ENCODE measurements at places on chromosomes 2 and 18.

- no peak for DNase-seq
Measured at GRCh38 chr18:75128051-75128605, 80.8 kb downstream of the PTGR3 start.

DNA sequence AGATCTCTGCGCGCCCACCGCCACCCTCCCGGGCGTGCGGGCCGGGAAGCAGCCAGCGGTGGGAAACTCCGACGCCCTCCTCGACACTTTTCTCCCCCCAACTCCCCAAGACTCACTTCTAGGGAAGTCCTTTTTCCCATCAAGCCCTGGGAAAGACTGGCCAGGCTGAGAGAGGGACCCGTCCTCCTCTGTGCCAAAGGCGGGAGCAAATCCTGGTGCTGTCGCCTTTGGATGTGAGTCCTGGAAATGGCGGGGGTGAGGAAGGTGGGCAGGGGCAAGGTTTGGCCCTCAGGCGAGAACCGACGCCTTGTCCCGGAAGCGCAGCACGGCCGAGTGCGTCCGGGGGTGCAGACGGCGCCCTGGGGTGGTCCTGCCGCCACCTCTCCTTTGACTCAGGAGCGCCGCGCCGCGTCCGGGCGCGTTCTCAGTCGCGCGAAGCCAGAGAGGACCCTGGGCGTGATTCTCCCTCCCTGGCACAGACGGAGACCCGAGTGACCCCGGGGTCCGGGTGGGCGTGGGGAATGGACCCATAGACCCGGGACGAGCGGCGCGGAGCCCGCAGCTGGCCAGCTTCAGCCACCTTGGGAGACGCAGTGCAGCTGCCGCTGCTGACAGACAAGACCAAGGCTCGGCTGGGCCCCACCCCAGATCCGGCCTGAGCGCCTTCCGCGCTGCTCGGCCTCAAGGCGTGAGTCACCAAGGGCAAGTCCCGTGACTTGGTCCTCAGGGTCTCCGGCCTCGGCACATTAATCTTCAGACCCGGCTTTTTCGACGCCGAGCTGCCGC, 3.5 kb upstream of the LBX2 start:
- no peak for DNase-seq

DNA sequence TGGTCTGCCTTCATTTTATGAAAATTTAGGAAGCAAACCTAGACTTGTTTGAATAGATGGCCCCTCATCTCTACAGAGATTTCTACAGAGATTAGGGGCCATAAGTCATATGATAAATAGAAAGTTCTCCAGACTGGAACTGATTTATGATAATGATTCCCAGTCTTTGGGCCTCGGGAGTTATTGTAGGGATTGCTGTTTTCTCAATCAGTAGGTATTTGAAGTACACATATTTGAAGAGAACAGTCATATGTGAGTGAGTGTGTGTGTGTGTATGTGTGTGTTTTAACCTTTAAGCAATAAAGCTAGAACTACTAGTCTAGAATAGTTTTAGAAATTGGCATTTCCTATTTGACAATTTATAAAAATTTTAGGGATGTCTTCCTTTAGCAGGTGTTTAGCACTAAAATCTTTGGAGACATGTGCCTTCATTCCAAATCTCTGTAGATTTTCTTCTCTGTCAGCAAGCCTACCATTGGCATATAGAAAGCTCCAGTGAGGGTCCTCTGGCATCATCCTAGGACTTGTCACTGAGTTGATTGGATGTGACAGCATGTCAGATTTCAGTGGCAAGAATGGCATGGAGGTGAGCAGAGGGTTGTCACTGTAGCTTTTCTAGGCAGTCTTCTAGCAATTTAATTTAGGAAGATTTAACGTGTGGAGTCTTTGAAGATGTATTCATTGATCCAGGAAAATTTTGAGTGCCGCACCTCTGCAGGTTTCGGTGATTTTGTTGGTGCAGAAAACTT, 71.2 kb downstream of the MYO1B start:
- DNase-seq, result no peak

GRCh38 chr2:70673041-70673647, 94.9 kb downstream of the ADD2 start:
- DNase-seq, result no peak

DNA sequence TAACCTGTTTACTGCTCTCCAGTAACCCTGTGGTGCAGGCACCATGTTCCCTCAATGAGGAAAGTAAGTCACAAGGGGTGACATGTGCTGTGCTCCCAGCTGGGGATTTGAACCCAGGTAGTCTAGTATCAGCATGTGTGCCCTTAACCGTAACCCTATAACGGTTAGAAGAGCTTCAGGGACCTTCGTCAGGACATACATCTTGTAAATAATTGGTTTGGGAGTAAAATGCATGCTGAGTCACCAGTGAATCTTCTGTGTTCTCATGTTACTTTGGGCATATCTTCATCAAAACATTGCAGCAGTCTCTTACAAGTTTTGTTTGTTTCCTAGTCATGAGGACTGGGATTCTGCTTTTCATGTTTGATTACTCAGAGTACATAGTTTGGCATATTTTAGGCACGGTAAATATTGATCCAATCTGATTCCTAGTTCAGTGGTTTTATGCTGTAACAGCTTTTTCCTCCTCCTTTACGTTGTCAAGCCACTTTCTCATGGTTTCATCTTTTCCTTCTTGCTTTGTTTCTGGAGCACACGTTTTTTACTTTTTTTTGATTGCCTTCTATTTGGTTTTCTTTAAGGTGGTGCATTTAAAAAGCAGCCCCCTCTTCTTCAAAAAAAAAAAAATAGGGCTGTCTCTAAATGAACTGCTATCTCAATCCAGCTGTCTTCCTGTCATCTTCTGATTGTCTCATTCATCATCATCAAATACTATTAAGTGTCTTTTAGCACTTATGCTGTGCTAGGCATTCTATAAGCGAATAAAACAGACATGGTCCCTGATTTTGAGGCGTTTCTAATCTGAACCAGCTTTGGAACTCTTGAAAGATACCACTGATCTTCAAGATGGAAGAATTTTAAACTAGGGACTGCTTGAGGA, 50.4 kb downstream of the CLIP4 start:
- no peak for DNase-seq

GRCh38 chr2:158999458-158999857, 31.0 kb downstream of the TANC1 start:
- no peak for DNase-seq

DNA sequence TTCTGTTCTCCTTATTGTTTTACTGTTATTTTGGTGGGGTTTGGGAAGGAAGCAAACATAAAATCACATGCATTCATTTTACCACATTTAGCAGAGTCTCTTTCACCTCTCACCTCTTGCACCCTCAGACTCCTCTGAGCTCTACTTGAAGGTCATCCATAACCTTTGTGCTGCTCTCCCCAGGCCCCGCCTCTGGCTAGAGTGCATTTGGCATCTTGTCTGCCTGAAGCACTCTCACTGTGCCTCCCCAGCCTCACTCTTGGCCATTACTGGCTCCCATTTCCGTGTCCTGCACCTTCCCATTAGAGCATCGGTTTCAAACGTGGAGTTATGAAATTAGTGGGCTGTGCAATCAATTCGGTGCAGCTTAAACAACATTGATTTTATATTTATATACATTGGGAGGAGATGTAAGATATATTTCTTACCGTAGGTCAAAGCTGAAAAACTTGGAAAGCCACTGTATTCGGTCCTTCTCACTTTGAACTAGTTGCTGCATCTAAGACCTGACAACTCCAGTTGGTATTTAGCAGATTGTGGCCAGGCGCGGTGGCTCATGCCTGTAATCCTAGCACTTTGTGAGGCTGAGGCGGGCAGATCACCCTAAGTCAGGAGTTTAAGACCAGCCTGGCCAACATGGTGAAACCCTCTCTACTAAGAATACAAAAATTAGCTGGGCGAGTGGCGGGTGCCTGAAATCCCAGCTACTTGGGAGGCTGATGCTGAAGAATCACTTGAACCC, 6.9 kb upstream of the ZFAND2B start:
- no peak for DNase-seq

DNA sequence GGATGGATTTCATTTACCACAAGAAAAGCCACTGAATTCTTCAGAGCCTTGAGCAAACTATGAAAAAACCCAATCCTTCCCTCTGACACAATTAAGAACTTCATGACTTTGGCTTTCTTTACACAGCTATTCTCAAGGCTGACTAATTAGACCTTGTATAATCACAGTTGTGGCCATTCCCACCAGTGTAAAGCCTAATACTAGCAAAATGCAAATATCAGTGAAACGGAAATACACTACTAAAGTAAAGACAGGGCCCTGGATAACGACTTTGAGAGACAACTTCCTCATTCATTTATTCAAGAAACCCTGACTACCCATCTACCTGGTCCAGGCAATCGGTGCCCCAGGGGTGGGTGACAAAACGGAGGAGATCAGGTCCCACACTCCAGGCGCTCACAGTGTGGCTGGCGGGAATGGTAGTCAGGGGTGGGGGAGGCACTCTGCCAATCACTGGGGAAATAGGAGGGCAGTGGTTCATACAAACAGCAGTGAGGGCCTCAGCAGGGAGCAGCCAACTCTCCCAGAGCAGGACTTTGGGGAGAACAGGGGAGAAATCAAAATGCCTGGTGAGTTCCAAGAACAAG, 28.1 kb downstream of the TMEM163 start:
- no peak for DNase-seq

- no peak for DNase-seq
Measured at GRCh38 chr2:54941248-54941984, 108.8 kb downstream of the RTN4 start.

- DNase-seq, result no peak
Measured at GRCh38 chr2:97708608-97709007, 4.8 kb upstream of the ZAP70 start.

- DNase-seq, result no peak
Measured at GRCh38 chr2:181818840-181819239, 72.7 kb upstream of the ITPRID2 start.

- no peak for DNase-seq
Measured at GRCh38 chr2:25343187-25343825, 1.6 kb upstream of the DNMT3A start.

GRCh38 chr18:79518683-79519128, 123.0 kb downstream of the NFATC1 start:
- DNase-seq, result no peak

DNA sequence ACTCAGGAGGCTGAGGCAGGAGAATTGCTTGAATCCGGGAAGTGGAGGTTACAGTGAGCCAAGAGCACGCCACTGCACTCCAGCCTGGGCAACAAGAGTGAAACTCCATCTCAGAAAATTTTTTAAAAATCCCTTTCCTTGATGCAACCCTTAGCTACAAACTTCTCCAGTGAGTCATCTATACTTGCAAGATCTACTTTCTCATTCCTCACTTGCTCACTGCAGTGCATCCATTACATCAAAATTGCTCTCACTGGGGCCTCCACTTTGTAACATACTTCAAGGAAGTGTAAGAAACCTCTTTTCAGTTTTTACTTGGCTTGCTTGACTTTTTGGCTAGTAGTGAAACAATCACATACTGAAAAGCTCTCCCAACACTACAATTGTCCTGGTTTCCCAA, 65.3 kb downstream of the REEP1 start:
- no peak for DNase-seq

DNA sequence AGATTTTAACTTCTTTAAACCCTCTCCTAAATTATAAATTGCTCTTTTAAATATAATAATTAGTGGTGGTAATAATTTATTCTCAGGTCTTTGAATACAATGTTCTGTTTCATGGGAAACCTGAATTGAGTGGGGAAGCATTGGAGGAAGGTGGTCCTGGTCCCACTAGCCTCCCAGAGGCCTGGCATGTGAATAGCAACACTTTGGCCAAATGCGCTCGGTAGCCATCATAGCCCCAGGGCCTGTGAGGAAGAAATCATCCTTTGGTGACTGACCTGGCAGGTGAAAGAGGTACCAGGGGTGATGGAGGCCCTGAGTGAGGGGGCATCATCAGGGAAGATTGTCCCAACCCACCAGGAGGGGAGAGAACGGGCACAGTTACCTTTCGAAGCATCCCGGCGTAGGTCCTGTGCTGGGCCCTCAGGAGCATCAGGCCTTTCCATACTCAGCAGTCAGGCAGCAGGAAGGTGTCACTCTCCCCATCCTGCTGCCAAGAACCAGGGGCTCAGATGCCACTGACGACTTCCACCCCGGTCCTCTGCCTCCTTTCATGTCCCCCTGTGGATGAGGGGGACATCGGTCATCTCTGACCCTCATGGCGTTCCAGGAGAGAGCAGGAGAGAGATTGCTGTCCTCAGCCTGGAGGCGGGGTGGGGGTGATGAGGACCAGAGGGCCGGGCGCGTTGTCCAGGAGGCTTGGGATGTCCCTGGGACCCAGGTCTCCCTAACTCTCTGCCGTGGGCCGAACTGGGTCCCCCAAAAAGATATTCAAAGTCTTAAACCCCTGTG, 78.6 kb upstream of the HPCAL1 start:
- no peak for DNase-seq

DNA sequence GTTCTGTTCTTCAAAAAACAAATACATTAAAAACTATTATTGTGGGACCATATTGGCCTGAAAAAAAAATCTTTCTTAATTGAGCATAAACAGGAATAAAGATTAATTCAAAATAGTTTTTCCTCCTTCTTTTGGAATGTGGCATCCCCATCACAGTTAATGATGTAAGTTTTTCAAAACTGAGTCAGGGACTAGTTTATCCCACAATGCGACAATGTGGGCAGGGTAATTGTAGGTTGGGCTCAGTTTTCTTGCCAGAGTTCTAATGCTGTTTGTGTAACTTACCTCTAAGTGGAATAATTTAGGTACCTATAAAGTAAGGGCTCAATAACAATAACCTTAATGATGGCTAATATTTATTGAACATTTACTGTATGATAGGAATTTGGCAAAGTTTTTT, 82.0 kb downstream of the PMS1 start:
- no peak for DNase-seq

DNA sequence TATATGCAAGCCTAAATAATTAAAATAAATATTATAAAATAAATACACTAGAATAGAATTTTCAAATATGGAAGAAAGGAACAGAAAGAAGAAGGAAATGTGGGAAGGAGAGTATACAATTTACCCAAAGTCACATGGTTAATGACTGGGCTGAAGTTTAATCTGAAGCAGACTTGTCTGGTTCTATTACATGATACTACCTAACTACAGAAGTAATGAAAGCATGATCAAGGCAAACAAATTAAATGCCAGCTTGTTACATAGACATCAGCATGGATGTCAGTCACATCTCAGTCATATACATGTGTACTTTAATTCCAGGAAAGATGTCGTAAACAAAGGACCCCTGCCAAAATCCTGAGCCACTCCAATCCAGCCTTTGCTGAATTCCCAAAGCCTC, 1060.8 kb downstream of the CNTNAP5 start:
- DNase-seq, result no peak

DNA sequence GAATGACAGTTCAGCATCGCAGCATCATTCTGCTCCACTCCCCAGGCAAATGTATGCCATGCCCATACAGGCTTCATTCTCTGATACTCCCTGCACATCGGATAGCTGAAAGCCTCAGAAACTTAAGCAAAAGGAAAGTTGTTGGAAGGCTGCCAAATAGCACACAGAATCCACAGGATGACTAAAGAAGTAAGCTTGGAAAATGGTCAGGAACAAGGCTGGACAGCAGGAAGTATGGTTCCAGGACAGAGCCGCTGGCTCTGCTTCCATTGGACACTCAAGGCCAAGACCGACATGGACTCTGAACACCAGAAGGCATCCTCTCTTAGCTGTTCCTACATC, 256.5 kb downstream of the CDH20 start:
- DNase-seq, result no peak

GRCh38 chr18:33231474-33232317, 208.8 kb downstream of the CCDC178 start:
- DNase-seq, result peak; percentile 3
